Stimulated activated CD4-positive, alpha-beta T cell treated with anti-CD3 and anti-CD28 coated beads, Interleukin-1b, Interleukin-23, amount 100 ng/mL, for 48 hours (primary cell): ENCODE measurements at places on chromosomes 6 and 20.

DNA sequence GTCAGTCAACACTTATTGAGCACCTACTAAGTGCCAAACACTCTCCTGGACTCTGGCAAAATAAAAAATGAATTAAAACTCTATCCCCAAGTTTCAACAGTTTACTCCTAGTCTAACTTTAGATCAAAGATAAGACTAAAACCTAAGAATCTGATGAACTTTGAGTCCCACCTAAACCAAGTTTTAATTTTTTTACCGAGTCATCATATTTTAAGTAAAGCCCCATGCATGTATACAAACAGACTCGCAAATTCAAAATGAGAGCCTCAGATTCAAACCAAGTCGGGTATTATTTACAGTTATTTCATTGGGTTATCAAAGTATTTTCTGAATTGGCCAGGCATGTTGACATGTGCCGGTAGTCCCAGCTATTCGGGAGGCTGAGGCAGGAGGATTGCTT, 28.2 kb downstream of the BNIP5 start:
- no peak for DNase-seq

- DNase-seq, result no peak
Observed at GRCh38 chr6:138129190-138129589, 22.0 kb upstream of the PERP start.

GRCh38 chr20:44849703-44850102, 35.8 kb upstream of the YWHAB start:
- DNase-seq, result no peak

DNA sequence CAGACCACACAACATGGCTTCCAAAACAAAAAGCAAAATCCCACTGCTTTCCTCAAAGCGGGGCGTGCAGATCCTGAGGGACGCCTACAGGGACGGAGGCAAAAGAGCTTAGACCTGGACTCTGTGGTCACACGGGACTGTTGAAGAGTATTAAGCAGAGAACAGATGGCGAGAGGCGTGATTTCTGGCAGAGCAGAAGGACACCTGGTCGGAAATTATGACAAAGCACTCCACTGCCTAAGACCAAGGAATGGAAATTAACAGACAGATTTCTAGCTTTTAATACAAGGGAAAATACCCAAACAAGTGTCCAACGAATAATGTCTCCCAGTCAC, 15.4 kb downstream of the CST7 start:
- no peak for DNase-seq
